ENCODE measurements at places on chromosomes 16 and 17.

DNA sequence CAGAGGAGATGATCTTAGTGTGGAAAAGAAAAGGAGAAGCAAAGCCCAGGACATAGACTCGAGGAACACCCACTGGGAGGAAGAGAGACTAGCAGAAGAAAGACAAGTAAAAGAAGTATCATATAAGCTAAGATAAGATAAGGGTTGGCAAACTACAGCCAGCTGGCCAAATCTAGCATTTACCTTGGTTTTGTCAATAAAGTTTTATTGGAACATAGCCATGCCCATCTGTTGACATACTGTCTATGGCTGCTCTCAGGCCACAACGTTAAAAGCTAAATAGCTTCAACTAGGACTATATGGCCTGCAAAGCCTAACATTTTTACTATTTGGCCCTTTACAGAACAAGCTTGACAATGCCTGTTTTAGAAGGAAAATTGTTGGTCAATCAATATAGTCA, 166.4 kb upstream of the AXIN2 start:
- no peak for DNase-seq

GRCh38 chr16:53822936-53823529, 119.1 kb downstream of the FTO start:
- DNase-seq, result no peak

DNA sequence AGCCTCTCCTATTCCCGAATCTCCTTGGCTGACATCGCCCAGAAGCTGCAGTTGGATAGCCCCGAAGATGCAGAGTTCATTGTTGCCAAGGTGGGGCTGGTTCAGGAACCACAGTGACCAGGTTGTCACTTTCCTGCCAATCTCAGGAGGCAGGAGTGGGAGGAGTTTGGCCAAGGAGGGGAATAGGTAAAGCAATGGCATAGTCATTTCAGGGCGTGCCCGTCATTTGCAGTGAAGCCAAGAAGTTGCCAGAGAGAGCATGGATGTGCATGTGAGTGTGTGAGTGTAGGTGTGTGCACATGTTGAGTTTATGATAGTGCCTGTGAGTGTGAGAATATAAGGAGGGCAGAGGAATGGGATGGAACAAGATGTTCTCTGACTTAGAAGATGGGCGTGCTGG, 14.8 kb downstream of the PSMD3 start:
- no peak for DNase-seq

DNA sequence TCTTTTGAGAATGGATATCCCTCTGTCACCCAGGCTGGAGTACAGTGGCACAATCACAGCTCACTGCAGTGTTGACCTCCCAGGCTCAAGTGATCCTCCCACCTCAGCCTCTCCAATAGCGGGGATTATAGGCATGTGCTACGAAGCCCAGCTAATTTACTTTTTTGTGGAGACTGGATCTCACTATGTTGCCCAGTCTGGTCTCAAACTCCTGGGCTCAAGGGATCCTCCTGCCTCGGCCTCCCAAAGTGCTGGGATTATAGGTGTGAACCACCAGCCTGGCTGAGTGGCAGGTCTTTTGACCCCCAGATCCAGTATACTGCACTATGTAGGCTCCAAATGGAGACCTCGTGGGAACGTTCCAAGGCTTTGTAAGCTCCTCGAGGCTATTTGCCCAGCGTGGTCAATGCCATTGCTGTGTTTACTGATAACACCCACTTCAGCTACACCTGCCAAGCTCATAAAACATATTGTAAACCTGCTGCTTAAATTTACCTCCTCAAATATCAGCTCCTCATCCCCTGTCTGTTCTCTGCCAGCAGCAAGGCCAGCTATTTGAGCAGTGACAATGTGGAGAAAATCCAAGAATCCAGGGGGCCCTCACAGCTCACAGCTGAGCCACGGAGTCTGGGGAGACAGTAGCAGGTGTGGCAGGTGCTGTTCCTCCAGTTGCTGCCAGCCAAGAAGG, 16.2 kb upstream of the KIFC3 start:
- no peak for DNase-seq

DNA sequence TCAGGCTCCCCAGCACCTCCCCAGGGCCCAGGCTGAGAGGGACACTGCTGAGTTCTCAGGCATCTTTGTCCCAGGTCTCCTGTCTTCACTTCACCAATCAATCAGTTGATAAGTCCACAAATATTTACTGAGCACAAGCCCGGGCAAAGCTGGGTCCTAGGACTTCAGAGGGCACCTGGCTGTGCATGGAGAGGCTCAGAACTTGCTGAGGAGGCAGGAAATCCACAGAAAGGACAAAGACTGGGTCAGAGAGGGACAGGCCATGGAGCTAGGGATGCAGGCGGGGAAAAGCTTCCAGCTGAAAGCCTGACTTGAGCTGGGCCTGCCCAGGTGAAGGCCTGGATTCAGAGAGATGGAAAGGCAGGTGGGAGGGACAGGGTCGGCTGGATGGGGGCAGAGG, 33.2 kb upstream of the C1QL1 start:
- no peak for DNase-seq

GRCh38 chr17:41724476-41725050, 9.9 kb downstream of the HAP1 start:
- no peak for DNase-seq

GRCh38 chr17:30579610-30580315, 102.6 kb downstream of the GOSR1 start:
- no peak for DNase-seq

- no peak for DNase-seq
Observed at GRCh38 chr16:81752225-81752875, 26.7 kb upstream of the PLCG2 start.

DNA sequence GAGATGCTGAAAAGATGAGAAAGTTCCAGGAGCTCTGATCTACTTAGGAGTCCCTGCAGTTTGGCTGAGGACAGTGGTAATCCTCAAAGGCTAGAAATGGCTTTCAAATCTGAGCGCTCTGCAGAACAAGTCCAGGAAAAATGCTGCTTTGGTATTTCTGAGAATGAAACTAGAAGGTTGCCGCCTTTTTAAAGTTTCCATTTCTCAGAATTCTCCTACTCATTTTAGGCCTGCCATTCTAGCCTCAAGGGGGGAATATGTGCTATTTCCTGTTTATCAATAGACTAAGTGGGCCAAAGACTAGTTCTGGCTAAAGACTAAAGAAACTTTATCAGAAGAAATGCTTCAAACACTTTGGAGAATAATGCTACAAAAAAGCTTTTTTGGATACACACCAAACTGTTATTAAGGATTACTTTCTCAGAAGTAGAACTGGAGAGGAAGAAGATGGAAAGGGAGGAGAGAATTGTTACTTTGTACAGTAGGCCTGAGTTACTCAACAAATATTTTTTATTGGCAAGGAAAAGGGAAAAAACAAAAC, at the start of gene SLFN12L:
SLFN12L (minus strand) TSS at position 78 of the 541 bp plus-strand sequence. CDS start 15,314 bp downstream, outside the sequence.
- no peak for DNase-seq

DNA sequence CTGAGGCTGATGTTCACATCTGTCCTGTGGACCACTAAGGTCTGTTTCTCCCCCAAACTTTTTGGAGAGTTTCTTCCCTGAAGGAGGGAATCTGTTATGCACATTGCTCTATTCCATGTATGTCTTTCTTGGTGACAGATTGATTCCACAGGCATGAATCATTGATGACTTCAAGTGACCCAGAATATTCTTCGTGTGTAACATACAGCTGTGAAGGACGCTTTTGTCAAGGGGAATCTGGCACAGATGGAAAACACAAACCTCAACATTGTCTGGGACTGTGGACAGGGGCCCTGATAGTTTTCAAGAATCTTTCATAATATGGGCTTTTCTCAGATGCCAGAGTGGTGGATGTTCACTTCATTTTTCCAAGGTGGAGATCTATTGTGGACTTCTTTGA, 223.1 kb upstream of the MAF start:
- DNase-seq, result no peak

GRCh38 chr17:40551091-40551878, 14.0 kb downstream of the CCR7 start:
- no peak for DNase-seq

GRCh38 chr17:6346986-6347385, 87.9 kb downstream of the AIPL1 start:
- DNase-seq, result no peak

DNA sequence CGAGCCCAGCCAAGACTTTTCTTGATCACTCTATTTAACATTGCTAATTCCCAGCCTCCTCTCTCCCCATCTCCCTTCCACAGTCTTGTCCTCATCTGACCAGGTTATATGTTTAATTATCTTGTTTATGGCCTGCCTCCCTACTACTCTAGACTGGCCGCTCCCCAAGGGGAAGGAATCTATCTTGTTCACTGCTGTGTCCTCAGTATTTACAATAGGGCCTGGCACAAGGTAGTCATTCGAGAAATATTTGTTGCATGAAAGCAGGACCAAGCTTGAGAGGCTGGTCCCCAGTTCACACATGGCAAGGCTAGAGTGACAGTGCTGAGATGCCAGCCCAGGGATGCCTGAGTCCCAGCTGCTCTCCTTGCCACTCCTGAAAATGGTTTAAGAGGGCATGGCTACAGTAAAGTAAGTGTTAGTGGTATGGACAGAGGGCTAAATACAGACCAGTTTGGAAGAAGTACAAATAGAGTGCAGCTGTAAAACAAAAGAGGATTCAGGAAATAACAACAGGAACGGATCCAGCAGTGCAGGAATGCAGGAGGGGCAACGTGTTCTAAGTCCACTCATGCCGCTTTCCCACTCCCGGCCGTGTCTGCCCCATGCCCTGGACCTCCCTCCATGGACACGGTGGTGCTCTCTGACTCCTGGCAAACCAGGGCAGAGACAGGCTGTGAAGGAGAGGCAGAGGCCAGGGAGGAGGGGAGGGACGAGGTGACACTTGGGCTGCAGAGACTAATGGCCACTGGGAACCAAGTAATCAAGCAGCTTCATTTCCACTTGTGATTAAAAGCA, 65.6 kb downstream of the TOM1L2 start:
- DNase-seq, result no peak
